ENCODE measurements at places on chromosomes 7 and 10.

- no peak for DNase-seq
Measured at GRCh38 chr7:25665374-25665773, 437.1 kb upstream of the NPVF start.

GRCh38 chr7:82384051-82384464 is 59.5 kb downstream of the CACNA2D1 start:
- DNase-seq = no peak

- no peak for DNase-seq
Measured at GRCh38 chr10:78909221-78909620, 159.5 kb upstream of the ZMIZ1 start.

DNA sequence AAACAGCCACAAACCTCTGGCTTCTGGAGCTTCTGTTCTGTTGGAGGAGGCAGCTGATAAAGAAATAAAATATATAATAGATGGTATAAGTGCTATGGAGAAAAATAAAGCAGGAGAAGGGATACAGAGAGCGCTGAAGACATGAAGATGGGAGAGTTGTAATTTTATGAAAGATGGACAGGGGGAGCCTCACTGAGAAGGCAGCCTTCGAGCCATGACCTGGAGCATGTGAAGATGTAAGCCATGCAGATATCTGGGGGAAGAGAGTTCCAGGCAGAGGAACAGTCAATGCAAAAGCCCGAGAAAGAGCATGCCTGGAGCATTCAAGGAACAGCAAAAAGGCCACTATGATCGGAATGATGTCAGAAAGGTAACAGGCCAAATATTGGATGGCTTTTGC is 187.5 kb downstream of the KIAA1217 start:
- no peak for DNase-seq

GRCh38 chr7:95669513-95669912 is 73.2 kb upstream of the PDK4 start:
- no peak for DNase-seq

DNA sequence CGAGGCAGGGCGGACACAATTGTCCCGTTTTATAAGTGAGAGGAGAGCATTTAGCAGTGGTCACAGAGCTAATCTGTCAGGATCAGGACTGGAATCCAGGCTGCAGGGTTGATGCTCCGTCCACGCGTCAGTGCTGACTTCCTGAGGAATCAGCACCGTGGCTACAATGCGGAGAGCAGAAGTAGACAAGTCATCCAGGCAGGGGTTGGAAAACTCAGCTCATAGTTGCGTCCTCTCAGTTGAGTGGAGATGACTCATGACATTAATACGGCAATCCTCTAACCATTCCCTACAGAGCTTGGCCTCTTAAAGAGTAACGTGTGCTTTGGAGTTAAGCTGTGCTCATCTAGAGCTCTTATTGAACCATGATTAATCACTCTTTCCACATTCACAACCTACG is 17.1 kb upstream of the HTR5A start:
- DNase-seq = peak; percentile 69

DNA sequence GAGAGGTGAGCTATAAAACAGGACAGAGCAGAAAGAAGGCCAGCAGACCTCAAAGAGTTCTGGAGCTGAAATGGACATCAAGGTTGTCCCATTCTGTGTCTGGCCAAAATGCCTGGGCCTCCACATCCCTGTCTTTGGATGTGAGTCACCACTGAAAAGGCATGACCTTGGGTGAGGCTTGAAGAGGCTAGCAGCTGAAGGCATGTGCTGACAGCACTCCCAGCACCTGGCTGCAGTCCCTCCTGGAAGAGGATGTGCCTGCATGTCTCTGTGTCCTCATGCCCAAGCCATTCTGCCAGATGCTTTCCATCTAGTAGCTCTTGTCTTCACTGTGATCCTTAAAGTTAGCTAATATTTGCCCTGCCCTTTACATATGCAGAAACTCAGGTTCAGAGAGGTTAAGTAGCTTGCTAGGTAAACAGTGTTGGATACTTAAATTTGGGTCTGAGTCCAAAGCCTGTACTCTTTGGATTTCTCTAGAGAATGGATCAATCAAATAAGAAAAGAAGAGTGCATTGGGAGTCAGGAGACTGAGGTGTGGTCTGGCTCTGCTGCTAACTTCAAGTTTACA is 35.8 kb downstream of the HECW1 start:
- no peak for DNase-seq

DNA sequence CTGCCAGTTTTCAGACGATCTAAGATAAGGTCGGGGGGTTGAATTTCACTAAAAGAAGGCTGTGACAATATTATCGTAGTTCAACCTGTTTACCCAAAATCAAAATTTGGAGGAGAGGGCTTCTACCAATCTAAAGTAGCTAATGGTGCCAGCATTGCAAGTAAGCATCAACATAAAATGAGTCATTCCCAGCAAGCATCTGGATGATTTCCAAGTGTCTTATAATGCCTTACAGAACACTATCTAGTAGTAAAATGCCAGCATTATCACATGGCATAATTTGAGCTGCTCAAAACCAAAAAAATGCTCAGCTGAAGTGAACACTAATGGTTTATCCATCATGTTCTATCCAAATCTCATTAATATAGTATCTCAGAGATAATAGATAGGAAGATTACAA is 1193.9 kb downstream of the DNAJB9 start:
- DNase-seq = no peak

- peak; percentile 22 for DNase-seq
Measured at GRCh38 chr7:128347647-128348097, 4.0 kb upstream of the RBM28 start.

GRCh38 chr7:40965774-40966173 is 737.1 kb downstream of the INHBA start:
- no peak for DNase-seq

DNA sequence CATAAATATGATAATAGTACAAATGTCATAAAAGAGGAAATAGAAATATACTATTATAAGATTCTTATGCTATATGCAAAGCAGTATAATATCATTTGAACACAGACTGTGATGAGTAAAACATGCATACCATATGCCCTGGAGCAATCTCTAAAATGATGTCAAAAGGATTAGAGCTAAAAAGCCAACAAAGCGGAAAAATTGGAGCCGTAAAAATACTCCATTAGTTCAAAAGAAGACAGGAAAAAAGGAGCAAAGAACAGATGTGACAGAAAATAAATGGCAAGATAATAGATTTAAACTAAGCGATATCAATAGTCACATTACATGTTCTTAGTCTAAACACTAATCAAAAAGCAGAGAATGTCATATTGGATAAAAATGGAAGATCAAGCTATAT is 191.0 kb upstream of the PLPP4 start:
- DNase-seq = no peak

DNA sequence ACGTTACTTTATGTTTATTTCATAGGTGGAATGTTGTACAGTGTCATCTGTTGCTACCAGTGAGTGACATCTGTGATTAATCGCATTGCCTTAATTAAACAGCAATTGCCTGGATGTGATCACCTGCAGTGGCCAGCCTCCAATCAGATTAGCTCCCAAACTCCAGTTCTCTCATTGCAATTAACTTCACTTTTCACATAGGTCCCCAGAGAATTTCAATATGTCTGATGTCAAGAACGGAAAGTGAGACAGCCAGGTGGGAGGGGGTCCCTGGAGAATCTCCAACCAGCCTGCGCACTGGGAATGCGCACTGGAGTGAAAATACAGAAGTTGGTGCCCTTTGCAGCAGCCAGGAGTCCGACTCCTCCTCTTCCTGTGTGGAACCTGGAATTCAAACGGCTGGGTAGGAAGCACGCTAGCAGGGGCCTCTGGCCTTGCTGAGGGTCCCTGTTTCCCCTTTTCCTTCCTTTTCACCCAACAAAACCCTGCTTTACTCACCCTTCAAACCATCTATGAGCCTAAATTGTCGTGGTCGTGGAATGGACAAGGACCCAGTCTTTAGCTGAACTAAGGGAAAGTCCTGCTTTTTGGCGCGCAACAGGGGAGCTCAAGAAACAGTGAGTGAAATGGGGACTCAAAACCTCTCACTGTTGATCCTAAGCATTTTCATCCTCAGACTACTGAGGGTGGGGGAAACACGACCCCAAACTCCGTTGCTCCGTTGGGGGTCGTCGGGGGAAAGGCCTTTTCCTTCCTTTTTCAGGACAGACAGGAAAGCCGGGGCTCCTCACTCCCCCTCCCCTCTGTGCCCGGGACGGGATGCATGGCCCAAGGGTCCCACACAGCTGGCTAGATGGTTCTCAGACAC is 1355.5 kb upstream of the LRRTM3 start:
- peak; percentile 82 for DNase-seq

DNA sequence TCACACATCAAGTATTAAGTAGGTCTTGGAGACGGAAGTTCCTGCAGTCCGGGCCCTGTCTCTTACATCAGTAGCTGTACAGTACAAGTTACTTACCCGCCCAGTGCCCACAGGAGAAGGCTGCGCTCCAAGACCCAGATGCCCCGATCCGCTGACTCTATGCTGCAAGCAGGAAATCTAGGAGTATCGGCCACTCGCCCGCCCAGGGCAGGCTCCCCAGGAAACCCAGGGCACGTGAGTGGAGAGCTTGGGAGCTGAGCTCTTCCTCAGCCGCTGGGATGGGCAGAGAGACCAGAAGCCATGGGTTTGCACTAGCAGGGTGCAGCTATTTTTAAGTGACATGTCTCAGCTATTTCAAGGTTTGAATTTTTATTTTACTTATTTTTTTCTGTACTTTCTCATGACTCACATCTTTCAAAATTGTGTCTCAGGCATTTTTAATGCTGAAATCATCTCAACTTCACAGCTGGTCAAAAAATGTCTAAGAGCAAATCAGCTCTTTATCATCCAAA is 1.9 kb upstream of the GPER1 start:
- DNase-seq = no peak

DNA sequence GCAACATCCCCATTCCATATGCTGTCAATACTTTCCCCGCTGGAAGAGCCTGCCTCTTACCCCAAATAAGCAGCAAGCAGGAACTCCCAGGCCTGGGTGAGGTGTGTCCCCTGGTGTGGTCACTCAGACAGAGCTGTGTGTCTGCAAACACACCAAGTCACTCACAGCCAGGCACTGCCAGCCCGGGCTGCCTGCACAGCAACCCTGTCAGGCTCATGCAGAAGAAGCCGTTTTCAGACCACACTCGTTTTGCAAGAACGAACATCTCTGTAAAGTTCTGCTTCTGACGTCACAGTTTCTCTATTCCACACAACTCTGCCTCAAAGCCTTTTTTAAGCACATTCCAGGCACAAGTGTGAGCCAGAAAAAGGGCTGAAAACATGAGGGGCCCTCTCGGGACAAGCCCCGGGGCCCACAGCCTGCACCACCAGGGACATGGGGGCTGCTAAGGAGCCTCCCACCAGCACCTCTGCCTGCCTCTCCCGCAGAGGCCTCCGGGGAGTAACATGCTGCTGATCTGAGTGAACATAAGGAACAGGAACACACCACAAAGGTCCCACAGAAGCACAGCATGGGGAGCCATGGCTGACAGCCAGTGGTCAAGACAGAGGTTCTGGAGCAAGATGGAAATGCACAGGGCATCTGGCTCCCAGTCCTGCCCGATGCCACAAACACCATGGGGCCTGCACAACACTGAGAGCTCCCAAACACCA is 11.4 kb downstream of the PTPRN2 start:
- DNase-seq = no peak

- DNase-seq = no peak
Measured at GRCh38 chr10:128865436-128866195, 601.4 kb upstream of the MGMT start.

DNA sequence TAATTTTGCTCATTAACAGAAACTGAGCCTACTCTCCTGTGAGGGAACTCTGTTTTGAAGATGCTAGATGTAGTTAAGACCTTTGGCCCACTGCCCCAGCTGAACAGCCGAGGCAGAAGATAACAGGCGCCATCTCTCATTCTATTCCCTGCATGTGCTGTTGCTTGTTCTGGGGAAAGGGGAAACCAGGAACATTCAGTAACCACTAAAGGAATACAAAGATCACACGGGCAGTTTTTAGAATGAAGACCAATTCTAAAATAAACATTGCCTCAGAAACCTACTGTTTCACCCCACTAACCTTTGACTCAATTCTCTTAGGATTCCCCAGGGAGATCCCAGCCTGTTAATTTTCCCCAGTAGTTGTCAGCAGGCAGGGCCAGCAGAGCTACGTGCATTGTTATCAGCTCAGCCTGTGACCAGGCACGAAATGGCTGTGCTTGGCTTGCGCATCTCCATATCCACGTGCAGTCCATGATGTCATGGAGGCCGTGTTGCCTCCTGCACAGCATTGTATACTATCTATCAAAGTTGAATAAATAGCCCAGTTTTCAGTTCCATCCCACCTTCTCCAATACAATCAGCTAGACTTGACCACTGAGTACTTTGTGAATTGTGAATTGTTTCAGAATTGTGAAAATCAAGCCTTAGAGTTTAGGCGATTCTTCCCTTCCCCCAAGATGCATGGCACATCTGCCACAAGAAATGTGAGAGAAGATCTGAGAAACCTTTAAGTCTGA is 36.0 kb downstream of the ANK3 start:
- DNase-seq = no peak

- peak; percentile 50 for DNase-seq
Measured at GRCh38 chr10:7340179-7340874, 70.5 kb downstream of the SFMBT2 start.

- no peak for DNase-seq
Measured at GRCh38 chr7:33970536-33970935, 65.2 kb downstream of the BMPER start.

DNA sequence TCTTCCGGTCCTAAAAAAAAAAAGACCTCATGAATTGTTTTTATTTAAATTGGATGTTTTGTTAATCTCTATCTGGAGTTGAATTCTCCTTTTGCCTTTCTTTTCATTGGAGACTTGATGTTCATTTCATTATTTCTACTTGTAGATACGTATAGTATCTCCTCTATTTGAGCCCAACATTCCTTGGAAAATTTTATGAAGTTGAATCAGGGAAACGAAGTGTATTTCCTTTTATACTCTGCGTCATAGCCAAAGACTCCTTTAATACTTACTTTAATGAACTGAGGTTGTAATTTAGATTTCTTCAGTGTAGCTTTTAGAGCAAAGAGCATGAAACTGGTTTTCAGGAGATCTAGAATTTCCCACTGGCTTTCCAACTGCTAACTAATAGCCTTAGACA is 132.4 kb downstream of the KIAA1217 start:
- DNase-seq = no peak

GRCh38 chr7:114865564-114865963 is 56.3 kb upstream of the MDFIC start:
- DNase-seq = peak; percentile 44

GRCh38 chr10:17029581-17030271 is 99.9 kb downstream of the CUBN start:
- peak; percentile 89 for DNase-seq

DNA sequence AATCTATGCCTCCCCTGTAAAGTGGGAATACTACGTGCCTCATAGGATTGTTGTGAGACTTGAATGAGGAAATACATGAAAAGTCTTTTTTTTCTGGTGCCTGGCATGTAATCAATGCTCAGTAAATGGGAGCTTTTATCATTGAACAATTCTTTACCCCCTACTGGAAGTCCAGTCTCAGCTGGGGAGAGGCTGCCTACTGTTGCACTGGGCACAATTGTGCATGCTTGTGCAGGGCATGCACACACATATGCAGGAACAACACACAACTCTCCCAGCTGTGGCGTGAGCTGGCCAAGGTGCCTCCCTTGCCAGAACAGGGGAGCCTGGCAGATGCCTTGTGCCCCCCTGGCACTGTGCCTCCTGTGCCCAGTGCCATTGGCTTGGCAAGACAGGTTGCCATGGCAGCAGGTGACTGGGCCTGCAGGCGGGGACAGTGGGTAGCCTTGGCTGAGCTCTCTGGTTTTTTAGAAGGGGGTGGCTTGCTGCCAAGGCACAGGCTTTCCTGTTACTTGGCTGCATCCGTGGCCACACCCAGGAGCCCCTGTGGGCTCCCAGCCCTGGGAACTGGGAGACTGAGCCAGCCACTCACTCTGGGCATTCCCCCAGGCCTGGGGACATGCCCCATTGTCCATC is 16.1 kb upstream of the PALD1 start:
- peak; percentile 51 for DNase-seq

Measured in HT1080 (cell line).